Kidney epithelial cell (primary cell): ENCODE measurements at places on chromosomes 16 and 17. TPM values are rescaled to one million over a fixed set of nuclear protein-coding genes. Genes with fewer than 3 reads are reported as not detected.

CCDC200 gene
- total RNA-seq = not detected in 2 replicates

ZP2 gene
- not detected in 2 replicates for total RNA-seq

MEAK7 gene
- 26.9 and 34.4 TPM in 2 replicates for total RNA-seq

RAPGEFL1 gene
- total RNA-seq = 2.3 and 3.4 TPM in 2 replicates

MMP2 gene
- total RNA-seq = 188 and 216 TPM in 2 replicates

CNEP1R1 gene
- 18.0 and 23.9 TPM in 2 replicates for total RNA-seq

GRCh38 chr16:5560084-5560483 is 462.5 kb upstream of the EEF2KMT start:
- no peak for DNase-seq

DNA sequence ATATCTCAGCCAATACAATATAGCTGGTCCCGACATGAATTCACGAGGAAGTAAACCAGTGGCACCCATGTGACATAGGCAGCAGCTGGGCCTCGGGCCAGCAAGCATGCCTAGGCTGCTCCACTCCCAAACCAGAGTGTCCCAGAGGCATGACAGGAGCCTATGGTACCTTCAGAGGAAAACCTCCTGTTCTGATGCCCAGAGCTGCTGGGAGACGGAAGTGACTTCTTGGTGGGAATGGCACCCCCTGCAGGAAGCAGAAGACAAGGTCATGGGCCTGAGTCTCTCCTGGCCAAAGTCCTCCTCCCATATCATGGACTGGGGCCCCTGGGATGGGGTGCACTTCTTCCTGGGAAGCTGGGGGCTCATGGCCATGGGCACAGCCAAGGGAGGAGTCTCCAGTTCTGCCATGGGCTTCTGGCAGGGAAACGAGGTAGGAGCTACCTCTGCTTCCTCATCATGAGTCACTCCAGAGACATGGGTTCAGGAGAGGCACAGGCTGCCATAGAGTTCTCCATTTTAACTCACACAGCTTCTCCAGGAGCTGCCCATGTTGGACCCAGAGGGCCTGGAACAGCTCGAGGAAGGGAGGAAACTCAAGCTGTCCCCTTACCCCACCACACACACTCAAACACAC is 13.4 kb downstream of the FBF1 start:
- DNase-seq = no peak

DNA sequence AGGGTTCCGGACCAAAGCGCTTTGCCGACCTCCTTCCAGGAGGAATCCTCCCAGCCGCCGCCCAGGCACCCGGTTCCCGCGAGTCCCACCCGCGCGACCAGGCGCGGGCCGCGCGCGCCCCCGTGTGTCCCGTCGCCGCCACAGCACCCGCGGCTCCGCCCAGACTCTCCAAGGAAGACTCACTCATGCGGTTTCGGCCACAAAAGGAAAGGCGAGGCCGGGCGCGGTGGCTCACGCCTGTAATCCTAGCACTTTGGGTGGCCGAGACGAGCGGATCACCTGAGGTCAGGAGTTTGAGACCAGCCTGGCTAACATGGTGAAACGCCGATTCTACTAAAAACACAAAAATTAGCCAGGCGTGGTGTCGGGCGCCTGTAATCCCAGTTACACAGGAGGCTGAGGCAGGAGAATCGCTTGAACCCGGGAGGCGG is 3.5 kb upstream of the PKMYT1 start:
- DNase-seq = no peak

DNA sequence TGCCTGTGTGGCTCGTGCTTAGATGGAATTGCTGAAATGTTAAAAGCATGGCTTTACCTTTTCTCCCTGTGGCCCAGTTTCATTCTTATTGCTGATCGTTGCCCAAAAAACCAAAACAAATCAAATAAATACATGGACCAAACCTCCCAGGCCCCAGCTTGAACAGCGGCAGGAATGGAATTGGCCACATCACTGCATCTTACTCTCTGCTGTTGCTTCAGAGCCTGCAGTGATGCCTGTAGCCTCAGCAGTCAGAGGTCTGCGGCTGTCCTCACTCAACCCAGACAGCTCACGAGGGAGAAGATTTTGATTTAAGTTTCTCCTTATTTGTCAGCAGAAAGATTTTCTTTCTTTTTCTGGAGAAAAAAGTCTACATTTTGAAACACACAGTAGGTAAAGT is 91.5 kb downstream of the NPIPB11 start:
- no peak for DNase-seq

DNA sequence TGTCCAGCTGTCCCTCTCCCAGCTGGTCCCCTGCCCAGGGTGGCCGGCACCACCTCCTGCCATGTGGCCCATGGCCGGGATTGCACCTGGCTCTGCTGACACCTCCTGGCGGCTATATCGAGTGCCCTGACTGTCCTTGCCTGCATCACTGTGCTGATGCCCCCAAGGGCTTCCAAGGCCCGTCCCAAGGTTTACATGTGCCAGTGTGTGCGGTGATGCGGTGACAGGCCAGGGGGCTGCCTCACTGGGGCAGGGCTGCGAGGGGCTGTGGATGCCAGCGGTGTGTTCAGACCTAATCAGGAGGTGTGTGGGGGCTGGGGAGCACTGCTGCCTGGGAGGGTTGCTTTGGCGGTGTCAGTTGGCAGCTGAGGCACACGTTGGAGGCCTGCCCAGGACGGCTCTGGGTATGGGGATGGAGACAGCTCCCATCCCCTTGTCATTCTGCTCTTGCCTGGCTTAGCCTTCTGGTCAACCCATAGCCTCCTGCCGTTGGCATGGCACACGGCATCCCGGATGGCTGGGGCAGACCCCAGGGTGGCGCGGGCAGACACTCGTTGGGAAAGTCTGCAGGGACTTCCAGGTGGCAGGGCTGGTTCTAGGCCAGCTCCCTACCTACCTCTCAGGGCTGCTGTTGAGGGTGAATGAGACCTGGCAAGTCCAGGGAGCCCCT is 5.5 kb downstream of the MAP2K3 start:
- DNase-seq = no peak

- no peak for DNase-seq
Measured at GRCh38 chr17:44779211-44780025, 20.6 kb downstream of the ADAM11 start.
